ENCODE measurements at places on chromosomes 4 and X.

- DNase-seq, result no peak
Observed at GRCh38 chrX:9626379-9626778, 139.3 kb downstream of the GPR143 start.

DNA sequence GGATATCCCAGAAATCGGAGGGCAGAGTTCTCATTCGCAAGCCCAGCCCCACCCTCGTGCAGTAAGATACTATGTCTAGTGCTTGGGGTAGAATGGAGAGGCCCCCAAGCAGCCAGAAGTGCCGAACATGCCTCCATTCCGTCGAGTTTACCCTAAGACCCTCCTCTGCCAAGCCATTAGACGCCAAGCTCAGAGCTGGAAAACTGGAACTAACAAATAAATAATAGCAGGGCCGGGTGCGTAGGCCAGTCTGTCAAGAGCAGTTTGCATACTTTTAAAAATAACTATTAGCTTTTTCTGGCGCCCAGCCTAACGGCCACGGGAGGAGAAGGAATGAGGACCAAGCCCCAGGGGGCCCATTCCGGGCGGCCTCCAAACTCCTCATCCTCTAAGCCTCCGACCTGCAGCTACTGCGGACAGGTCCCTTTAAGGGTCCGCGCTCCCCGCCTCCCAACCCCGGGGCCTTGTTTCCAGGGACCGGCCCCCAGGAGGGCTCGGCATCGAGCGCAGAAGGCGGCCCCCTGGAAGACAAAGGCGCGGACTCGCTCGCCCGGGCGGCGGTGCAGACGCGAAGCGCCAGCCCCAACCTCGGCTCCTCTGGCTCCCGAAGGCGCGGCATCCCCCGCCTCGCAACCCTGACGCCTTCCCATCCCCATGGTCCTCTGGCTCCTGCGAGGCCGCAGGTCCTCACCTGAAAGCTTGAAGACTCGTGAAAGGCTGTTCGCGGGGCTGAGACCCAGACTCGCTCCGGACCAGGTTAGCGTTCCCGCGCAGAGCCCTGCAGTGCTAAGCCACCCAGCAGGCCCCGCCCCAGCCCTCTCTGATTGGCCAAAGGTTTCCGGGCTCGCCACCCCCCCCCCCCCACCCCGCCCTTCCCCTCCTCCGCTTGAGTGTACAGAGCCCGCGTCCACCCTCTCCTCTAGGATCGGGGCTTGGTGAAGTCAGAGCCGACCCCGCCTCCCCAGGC is at the start of gene TMSB15A:
Gene TMSB15A (minus strand): TSS at position 765 of the 967 bp plus-strand sequence.
- peak; percentile 41 for DNase-seq

GRCh38 chr4:181508601-181509000 is 734.6 kb upstream of the TENM3 start:
- DNase-seq, result no peak

- no peak for DNase-seq
Observed at GRCh38 chr4:8710946-8711345, 118.4 kb downstream of the CPZ start.

DNA sequence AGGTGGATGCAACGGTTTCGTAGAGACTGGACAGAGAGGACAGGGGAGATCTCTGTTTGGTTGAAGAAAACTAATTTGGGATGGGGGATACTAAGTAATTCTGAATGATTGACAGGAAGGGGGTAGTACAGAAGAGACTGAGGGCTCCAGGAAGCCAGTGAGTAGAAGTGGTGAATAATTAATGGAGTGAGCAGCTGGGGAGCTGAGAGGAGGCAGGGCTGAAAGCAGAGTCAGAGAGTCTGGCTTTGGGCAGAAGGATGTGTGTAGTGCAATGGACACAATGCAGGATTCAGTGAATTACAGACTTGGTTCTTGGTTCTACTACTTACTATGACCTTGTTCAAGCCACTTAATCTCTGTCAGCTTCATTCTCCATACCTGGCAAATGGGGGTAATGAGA is 161.7 kb downstream of the RBMX2 start:
- no peak for DNase-seq

GRCh38 chr4:38565271-38566199 is 98.5 kb upstream of the KLF3 start:
- DNase-seq, result no peak

DNA sequence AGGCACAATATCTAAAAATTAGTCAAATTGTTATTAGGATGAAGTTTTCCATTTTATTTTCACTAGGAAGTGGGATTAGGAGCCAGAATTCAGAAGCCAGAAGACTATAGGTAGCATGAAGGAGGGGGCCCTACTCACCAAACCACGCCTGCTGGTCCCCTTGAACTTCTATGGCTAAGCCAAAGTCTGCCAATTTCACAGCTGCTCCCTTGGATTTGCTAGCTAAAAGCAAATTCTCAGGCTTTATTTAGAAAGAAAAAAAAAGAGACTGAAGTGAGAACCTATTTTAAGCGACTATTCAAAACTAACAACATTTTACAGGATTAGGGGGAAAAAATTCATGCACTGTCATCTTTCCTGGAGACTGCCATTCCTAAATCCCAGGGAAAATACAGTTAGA is 224.3 kb downstream of the CAMK2D start:
- no peak for DNase-seq

- no peak for DNase-seq
Observed at GRCh38 chr4:55089916-55090315, 35.5 kb downstream of the KDR start.

DNA sequence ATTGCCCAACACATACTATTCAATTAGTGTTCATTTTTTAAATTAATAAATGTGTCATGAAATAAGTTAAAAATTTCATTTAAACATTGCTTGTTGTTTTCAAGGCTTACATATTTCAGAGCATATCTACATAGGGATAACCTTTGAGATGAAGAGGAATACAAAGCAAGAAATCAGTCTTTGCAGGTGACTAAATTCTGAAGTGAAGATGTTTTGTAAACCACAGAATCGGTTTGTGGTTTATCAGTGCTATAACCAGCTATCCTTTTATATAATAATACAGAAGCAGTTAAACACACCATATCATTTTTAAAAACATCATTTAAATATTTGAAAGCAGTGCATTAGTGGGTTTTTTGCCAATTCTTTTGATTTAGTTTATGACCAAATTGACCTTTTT is 26.9 kb downstream of the FAM241A start:
- DNase-seq, result peak; percentile 31

- peak; percentile 24 for DNase-seq
Observed at GRCh38 chr4:14165222-14165920, 537.8 kb upstream of the BOD1L1 start.

GRCh38 chr4:169253904-169254303 is 16.9 kb downstream of the SH3RF1 start:
- no peak for DNase-seq

DNA sequence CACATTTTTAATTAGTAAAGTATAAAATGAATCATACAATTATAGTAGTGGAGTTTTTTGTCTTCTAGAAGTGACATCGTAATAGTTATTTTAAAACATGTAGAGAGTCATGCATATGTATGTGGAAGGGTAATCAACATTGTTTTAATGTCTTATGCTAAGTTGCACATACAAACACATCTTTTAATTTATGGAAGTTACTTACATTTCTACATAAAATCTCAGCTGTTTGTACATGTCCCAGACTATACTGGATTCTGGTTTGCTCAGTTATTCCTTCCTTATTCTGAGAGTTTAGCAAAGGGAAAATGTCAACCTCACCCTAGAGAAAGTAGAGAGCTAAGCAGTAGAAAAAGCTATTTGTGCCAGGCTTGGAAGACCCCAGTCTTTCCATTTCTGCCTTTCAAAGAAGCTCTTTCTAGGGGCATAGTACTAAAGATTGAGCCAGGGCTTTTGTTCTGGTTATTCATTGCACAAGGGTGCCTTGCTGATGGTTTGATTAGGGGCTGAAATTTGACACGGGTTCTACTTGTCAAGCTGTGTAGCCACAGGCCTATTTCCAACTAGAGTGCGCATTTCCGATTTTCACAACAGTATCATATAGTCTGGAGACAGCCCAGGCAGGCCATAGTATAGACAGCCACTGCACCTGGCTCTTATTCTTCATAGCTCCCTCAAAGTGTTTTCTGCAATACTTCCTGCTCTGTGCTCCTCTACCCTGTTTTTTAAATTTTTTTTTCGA is 106.3 kb downstream of the RPA4 start:
- DNase-seq, result no peak

- DNase-seq, result peak; percentile 94
Observed at GRCh38 chrX:154546354-154547244, at the start of gene G6PD. Gene G6PD (minus strand): TSS chrX:154546846. CDS start chrX:154546155, 691 bp downstream.

DNA sequence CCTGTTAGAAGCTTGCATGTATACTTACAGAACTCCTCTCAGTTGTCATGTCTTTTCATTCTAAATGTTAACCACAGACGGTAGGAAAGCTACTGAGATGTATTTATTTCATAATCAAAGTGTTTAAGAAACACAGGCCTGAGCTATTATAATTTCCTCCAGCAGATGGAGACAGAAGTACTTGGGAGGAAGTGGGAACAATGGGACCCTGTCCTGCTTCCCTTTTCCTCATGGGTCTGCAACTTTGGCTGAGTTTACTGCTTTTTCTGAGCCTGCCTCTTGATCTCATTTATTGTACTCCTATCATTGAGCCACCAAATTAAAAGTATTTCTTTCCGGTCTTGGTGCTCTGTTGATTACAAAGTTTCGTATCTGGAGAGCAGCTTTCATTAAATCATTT is 67.7 kb upstream of the SPANXN2 start:
- DNase-seq, result no peak

DNA sequence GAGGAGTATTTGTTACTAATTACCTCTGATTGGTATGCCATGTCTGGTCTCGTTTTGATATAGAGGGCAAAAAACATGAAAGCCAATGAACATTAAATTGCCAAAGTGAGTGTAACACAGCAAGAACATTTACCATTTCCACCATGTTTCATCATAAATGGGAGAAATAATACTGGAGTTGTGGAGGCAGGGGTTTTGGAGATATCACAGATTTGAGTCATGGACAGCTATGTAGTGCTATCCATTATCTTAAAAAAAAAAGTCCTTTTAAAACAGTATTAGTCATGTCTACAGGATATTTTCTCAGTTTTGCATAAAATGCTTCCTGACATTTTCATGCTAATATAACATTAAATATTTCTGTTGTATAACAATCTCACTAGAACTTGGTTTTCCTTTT is 301.2 kb downstream of the IL1RAPL1 start:
- DNase-seq, result no peak

GRCh38 chrX:149516604-149517003 is 11.5 kb upstream of the IDS start:
- no peak for DNase-seq

GRCh38 chr4:107380190-107380589 is 339.8 kb downstream of the PAPSS1 start:
- DNase-seq, result no peak

DNA sequence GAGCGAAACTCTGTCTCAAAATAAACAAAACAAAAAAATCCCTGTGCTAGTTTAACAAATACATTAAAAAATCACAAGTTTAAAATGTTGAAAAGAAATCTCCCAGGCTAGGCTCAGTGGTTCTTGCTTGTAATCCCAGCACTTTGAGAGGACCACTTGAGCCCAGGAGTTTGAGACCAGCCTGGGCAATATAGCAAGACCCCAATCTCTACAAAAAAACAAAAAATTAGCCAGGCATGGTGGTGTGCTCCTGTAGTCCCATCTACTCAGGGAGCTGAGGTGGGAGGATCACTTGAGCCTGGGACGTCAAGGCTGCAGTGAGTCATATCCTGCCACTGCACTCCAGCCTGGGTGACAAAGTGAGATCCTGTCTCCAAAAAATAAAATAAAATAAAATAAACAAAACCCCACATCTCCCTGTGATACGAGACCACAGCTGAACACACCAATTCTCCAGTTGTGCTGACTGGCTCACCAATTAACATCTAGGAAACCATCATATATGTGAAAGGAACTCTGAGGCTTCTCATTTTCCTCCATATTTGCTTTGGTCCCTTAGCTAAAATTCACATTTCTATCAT is 7.3 kb downstream of the RPS4X start:
- DNase-seq, result no peak

DNA sequence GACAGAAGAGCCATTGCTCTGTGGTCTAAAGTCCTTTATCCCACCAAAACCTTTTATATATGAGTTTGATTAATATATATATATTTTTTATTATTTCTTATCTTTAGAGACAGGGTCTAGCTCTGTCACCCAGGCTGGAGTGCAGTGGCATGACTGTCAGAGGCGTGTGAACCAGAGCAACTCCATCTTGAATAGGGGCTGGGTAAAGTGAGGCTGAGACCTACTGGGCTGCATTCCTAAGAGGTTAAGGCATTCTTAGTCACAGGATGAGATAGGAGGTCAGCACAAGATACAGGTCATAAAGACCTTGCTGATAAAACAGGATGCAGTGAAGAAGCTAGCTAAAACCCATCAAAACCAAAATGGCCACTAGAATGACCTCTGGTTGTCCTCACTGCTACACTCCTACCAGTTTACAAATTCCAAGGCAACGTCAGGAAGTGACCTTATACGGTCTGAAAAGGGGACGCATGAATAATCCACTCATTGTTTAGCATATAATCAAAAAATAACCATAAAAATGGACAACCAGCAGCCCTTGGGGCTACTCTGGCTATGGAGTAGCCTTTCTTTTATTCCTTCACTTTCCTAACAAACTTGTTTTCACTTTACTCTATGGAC is 10.5 kb downstream of the TBCK start:
- DNase-seq, result no peak

DNA sequence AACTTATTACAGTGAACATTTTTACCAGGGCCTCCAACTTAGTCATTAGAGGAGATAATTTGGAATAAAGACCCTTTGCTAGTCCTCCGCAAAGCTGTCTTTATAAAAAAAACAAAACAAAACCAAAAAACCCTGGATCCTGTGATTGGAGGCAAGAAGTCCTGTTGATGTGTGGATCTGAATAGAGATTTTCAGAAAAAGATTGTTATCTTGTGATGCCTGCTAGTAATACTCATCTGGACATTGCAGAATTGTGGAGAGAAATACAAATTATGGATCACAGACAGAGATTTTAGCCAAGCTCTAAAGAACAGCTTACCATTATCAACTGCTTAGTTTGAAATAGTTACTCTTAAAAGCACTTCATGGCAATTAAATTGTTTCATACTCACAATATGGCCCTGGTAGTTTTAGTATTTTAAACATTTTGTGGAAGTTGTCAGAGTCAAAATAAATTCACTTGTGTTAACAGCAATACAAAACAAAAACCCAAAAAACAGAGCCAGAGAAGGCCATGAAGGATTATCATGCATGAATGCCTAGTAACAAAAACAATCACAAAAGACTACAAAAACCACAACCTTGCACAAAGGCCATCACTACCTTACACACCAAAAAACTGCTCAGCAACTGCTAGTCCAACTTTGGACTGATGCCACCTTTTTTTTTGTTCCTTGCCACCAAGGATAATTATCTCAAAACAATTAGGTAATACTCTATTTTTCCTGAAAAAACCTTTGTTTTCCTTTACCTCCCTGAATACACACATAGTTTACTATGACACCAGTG is 514.5 kb upstream of the SLIT2 start:
- DNase-seq, result no peak

GRCh38 chr4:113541933-113542332 is 219.6 kb downstream of the CAMK2D start:
- no peak for DNase-seq
